Fibroblast of pulmonary artery (primary cell): ENCODE measurements at places on chromosomes 5 and 9.

- DNase-seq = no peak
Measured at GRCh38 chr9:132592451-132592850, 10.0 kb downstream of the BARHL1 start.

DNA sequence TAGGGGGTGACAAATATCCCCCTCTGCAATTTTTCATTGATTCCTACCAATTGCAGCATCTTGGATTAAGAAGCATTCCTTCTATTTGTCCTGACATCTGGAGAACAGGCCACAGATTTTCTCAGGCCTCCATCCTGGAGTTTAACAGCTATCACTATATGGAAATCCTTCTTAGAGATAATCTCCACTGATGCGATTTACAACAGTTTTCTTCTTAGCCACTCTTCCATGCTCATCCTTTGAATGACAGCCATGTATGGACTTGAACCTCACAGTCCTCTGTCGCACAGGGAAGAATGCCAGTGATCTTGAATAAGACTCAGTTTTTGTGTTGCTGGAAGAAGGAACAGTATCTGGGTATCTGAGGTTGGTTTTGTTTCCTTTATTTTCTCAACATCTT is 73.2 kb downstream of the PGM5 start:
- no peak for DNase-seq

GRCh38 chr5:120615967-120616645 is 152.0 kb downstream of the PRR16 start:
- DNase-seq = peak; percentile 73

- DNase-seq = peak; percentile 90
Measured at GRCh38 chr9:69759421-69760277, at the start of gene PTAR1. TSS of gene PTAR1 (minus strand) at chr9:69760011. CDS start at chr9:69759938, 73 bp downstream.

GRCh38 chr5:151892393-151892792 is 32.3 kb downstream of the GLRA1 start:
- DNase-seq = no peak

DNA sequence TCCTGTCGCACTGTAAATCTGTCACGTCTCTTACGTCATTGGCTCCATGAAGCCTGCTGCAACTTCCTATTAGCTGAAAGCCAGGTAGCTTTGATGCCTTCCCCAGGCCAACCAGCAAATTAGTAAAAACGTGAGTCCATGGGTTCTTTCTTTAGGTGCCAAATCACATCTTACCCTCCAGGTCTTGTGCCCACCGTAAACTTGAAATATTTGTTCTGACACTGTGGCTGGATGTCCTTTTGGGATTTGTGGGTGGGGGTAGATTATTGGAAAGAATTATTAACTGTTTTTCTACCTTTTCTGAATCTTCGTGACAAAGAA is 172.8 kb downstream of the NR3C1 start:
- no peak for DNase-seq

- DNase-seq = peak; percentile 22
Measured at GRCh38 chr9:21579247-21579671, 97.1 kb upstream of the IFNE start.

- no peak for DNase-seq
Measured at GRCh38 chr5:116671211-116671736, 96.7 kb upstream of the SEMA6A start.

- DNase-seq = no peak
Measured at GRCh38 chr5:58844395-58844794, 261.5 kb downstream of the RAB3C start.

DNA sequence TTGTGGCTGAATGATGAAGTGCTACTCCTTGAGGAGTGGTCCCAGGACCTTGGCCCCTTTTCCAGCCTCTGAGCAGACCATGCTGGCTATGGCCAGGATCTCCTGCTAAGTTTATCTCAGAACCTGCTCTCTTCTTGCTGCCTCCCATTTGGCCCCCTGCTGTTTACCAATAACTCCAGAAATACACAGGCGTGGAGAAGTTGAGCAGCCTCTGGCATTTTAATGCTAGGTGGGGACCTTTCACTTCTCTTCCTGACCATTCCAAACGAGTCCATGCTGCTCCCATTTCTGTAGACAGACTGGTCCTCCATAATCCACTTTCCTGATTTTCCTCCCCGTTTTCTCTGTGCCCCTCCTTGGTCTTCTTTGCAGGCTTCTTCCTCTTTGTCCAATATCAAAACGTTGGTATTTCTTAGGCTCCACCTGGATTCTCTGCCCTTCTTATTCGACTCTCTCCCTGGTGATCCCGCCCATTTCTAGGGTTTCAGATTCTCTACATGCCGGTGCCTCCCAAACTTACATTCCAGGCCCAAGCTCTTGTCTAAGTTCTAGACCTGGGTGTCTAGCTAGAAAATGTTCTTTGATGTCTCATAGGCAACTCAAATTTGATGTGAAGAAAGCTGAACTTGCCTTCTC is 33.4 kb upstream of the TNFAIP8 start:
- no peak for DNase-seq

GRCh38 chr9:121765021-121765950 is 113.9 kb downstream of the DAB2IP start:
- DNase-seq = peak; percentile 54

GRCh38 chr5:111699324-111699723 is 57.7 kb downstream of the NREP start:
- DNase-seq = no peak

- DNase-seq = peak; percentile 98
Measured at GRCh38 chr9:33076046-33077004, at the start of gene SMU1. TSS of gene SMU1 (minus strand) at chr9:33076674. CDS start at chr9:33076608, 66 bp downstream.

- no peak for DNase-seq
Measured at GRCh38 chr9:14779566-14780022, 57.1 kb upstream of the CER1 start.

GRCh38 chr5:177489119-177489716 is 8.2 kb downstream of the PDLIM7 start:
- DNase-seq = no peak

- no peak for DNase-seq
Measured at GRCh38 chr9:79447762-79448161, 124.0 kb upstream of the TLE4 start.

- DNase-seq = no peak
Measured at GRCh38 chr5:172548981-172549687, 91.9 kb upstream of the NEURL1B start.

GRCh38 chr5:140360681-140361479 is 886 bp downstream of the SLC4A9 start:
- no peak for DNase-seq

- DNase-seq = no peak
Measured at GRCh38 chr9:101117161-101117560, 88.6 kb downstream of the PLPPR1 start.

DNA sequence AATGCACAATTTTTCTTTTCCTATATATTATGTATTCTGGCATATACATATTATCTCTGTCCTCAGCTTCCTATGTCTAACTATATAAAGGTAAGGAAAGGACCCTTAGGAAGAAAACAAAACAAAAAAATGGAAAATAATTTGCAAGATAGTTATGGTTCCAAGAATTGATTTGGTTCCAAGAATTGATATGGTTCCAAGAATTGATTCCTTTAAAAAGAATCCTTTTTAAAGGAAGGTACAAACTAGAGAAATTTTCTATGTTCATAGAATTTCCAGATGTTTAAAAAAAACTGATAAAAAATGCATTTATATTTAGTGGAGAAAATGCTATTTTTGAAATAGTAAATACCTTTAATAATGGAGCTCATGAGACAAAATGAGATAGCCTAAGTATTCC is 12.1 kb downstream of the LYRM7 start:
- DNase-seq = no peak
